ENCODE measurements at places on chromosomes 7 and 10.

GRCh38 chr7:90453259-90453891, 16.1 kb upstream of the PTTG1IP2 start:
- no peak for DNase-seq

DNA sequence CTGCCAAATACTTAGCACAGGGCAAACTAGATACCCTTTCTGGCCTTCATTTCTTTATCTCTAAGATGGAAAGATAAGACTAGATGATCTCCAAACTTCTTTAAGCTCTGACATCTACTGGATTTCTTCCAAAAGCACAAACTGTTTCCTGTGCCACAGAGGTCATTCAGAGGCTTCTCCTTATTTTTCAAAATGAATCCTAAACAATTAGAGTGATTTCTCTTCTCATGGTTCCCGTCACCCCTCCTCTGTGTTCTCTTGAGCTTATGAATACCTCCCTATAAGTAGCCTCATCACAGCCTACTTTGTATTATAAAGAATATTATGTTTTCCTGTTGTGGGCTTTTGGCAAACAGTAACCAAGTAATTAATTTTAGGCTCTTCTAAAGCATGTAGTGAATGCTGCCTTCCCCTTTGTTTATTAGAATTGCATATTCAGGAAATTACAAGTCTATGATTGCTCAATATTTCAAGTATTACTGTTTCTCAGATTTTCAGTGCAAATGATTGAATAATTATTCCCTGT, 179.5 kb downstream of the REEP3 start:
- no peak for DNase-seq

GRCh38 chr7:22193450-22193983, 163.4 kb downstream of the RAPGEF5 start:
- DNase-seq = no peak

GRCh38 chr10:100628061-100628460, 92.3 kb downstream of the HIF1AN start:
- no peak for DNase-seq

- DNase-seq = no peak
Observed at GRCh38 chr7:123657304-123657685, 1.6 kb downstream of the LMOD2 start.

GRCh38 chr10:93457511-93457910, 24.6 kb downstream of the MYOF start:
- no peak for DNase-seq

DNA sequence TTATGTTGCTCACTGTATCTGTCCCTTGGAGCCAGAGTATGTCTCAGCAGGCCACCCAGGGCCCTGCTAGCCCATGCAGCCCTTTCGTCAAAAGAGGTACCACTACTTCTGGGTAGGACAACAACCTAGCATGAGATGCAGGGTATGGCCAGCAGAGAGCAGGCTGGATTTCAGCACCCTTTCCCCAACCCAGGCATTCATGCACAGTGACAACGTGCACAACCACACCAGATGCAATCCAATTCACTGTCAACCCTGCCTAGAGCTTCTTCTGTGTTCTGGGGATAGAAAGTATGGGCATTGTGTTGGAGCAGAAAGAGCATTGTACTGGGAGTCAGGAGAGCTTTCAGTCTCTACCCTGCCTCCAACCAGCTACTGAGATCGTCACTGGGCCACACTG, 37.9 kb downstream of the JAZF1 start:
- peak; percentile 16 for DNase-seq

- no peak for DNase-seq
Observed at GRCh38 chr7:151487228-151487627, 32.5 kb downstream of the RHEB start.

GRCh38 chr10:70052462-70053217, at the start of gene MACROH2A2:
Gene MACROH2A2, plus strand, starts transcription at chr10:70052846. Its CDS starts 22,813 bp downstream, at chr10:70075659.
- DNase-seq = peak; percentile 69

GRCh38 chr10:78775891-78776290, 292.9 kb upstream of the ZMIZ1 start:
- DNase-seq = no peak

GRCh38 chr7:84701524-84702306, 485.1 kb downstream of the SEMA3D start:
- no peak for DNase-seq

DNA sequence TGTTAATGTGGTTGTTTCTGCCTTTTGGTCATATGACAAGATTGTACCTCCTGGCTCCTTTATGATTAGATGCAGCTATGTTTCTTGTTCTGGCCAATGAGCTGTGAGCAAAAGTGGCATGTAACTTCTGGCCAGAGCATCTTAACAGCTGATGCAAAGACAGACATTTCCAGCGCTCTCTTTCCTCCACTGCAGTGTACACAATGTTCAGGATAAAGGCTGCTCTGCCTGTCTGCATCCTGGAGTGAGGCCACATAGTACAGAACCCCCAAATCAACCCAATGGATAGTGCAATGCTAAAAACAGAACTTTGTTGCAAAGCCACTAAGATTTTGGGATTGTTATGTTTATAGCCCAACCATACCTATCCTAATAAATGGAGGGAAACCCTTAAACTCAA, 17.9 kb downstream of the EPC1 start:
- no peak for DNase-seq

Measured in frontal cortex (tissue), 4 donors.